ENCODE measurements at places on chromosomes 2 and 18.

GRCh38 chr2:28445448-28446258 is 50.2 kb upstream of the PLB1 start:
- no peak for DNase-seq

- DNase-seq = no peak
Measured at GRCh38 chr2:126839796-126840195, 58.9 kb upstream of the TEX51 start.

DNA sequence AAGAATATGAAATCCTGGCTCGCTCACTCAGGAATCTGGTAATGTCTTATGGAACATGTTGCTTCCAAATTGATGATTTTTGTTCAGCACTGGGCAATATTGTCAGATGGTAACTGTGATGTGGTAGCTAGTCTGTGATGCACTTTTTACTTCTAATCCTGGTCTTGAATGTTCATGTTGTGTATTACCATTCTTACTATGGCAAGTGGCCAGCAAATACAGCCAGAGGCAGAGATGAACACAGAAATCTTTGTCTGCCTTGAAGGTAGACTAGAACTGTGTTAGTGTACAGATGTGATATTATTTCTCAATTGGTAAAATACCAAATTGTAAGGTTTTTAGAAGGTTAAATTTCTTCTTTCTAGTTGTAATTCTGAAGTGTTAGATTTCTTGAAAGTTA is 83.3 kb downstream of the UBE2E3 start:
- DNase-seq = no peak

GRCh38 chr2:103991591-103991990 is 862.3 kb upstream of the POU3F3 start:
- DNase-seq = no peak

All from coronary artery (tissue), 2 donors.